ENCODE measurements at places on chromosomes 1 and 21.

- no peak for DNase-seq
Measured at GRCh38 chr21:31103571-31104265, 65.4 kb upstream of the KRTAP19-8 start.

- DNase-seq = no peak
Measured at GRCh38 chr1:217077426-217077825, 354.2 kb upstream of the ESRRG start.

DNA sequence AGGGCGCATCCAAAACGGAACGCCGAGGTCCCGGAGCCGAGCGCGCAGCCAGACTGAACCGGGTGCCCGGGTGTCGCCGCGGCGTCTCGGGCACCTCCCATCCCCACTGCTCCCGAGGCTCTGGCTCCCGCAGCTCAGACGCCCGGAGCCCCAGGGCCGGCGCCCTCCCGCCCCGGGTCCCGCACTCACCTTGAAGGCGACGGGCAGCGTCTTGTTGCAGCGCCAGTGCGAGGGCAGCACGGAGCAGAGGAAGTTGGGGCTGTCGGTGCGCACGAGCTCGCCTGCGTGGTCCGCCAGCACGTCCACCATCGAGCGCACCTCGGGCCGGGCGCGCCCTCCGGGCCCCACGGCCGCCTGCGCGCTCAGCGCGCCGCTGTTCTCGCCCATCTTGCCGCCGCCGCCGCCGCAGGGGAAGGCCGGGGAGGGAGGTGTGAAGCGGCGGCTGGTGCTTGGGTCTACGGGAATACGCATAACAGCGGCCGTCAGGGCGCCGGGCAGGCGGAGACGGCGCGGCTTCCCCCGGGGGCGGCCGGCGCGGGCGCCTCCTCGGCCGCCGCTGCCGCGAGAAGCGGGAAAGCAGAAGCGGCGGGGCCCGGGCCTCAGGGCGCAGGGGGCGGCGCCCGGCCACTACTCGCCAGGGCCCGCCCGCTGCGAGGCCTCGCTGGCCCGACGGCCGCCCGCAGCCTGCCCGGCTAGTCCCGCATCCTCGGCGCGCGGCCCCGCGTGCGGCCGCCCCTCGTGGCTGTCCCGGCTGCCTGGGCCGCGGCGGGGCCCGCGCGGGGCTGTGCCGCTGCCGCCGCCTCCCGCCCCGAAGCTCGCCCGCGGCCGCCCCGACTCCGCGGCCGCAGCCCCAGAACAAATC lies 447 bp downstream of the RUNX3 start:
- DNase-seq = no peak

GRCh38 chr1:159162516-159163265 lies 8.7 kb upstream of the CADM3 start:
- no peak for DNase-seq

- DNase-seq = no peak
Measured at GRCh38 chr1:68339505-68339904, 107.2 kb upstream of the WLS start.

DNA sequence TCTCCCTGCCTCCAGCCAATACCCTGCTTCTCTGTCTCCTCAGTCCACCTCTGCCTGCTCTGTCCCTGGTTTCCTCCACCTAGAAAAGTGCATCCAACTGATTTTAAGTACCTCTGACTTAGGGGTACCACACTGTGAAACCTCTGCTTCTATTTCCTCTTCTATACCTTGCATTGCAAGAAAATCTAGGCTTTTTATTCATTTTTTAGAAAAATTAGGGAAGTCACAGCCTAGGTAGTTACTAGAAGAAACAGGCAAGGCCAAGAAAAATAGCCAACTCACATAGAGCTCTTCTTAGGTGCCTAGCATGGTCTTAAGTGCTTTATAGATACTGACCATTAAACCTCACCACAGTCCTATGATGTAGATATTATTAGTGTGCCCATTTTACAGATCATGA lies 39.1 kb downstream of the HIVEP3 start:
- DNase-seq = no peak

DNA sequence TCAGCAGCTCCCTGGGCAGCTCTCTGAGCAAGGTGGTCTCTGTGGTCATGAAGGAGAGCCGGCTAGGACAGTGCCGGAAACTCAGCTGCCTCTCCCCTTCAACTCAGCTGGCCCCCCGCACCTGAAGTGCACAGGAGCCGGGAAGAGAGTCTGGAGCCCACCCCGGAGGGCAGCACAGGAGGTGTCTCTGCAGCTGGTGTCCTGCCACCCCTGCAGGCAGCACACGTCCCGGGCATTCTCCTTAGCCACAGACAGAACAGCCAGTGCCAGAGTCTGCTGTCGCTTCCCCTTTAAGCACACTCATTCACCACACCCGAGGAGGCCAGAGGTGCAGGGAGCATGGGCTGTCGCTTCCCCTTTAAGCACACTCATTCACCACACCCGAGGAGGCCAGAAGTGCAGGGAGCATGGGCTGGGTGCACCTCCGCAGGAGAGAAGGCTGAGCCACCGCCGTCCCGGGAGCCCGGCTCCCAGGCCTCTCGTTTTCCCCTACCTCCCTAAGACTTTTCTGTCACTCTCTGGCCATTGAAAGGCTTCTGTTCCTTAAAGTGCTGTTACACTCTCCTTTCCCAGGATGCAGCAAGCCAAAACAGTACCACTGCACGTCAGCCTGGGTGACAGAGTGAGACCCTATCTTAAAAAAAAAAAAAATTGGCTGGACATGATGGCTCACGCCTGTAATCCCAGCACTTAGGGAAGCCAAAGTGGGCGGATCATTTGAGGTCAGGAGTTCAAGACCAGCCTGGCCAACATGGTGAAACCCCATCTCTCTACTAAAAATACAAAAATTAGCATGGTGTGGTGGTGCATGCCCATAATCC lies 16.9 kb upstream of the SAMD11 start:
- DNase-seq = no peak

GRCh38 chr1:194118086-194118485 lies 931.7 kb upstream of the B3GALT2 start:
- DNase-seq = no peak

- no peak for DNase-seq
Measured at GRCh38 chr1:19554090-19554489, 68.8 kb upstream of the CAPZB start.

DNA sequence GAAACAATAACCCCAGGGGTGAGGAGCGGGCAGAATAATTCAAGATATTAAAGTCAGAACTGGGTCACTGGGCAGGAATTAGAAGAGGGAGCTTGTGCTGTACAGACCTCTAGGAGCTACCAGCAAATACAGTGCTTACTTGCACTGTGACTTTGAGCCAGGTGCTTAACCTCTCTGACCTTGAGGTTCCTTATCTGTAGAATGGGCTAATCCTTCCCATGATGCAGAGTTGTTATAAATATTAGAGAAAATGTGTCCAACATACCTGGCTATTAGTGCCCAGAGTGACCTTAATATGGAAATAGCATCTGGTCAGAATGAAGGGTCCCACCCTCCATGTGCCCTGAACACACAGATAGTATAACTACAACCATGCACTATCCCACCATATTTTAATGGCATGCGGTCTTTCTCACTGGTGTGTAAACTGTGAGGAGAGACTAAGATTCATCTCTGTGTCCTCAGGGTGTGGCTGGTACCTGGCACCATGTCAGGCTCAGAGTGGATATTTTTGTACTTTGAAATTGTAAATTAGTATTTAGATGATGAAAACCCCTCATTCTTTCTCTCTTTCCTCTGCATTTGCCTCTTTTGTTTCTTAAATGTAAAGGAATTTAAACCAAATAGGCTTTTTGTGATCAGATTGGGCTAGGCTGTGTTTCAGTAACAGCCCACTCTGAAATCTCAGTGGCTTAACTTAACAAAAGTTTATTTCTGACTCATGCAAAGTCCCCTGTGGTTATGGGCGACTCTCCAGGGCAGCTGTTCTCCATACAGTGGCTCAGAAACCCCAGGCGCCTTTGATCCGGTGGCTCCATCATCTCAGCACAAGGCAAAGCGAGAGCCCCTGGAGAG lies 60.0 kb upstream of the ROR1 start:
- DNase-seq = no peak

DNA sequence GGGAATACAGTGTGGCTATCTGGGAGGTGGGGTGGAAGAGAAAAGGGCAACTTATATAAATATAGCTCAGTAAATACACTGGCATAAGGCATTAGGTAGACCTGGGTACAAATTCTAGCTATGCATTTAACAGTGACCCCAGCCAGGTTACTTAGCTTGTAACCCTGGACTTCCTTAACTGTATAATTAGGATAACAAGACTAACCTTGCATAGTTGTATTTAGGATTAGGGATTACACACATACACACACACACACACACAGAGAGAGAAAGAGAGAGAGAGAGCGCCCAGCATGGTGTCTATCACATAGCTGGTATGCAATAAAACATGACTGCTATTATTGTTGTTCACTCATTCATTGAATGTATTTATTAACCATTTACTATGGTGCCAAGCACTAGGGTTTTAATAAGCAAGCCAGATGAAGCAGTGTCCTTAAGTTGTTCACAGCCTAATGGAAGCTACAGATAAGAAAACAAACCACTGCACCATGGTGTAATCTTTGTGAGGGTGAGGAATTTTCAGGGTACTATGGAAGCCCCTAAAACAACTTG lies 251.4 kb downstream of the ZNF648 start:
- peak; percentile 42 for DNase-seq

DNA sequence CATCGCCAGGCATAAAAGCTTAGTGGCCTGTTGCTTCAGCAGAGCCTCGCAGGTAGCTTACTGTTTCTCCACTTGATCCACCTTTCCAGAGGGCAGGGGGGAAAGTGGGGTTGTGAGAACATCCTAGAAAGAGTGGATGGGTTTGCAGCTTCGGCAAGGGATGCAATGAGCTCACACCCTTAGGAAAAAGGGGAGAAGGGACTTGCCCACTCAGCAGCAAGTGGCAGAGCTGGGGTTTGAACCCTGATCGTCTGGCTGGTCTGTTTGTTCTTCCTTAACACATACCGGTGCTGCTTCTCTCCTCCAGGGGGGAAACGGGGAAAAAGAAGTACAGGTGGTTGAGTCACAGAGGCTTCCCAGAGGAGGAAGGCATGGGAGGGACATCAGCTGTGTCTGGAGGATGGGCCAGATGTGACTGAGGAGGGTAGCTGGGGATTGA lies 1.0 kb downstream of the TMEM201 start:
- no peak for DNase-seq

- DNase-seq = no peak
Measured at GRCh38 chr1:29096231-29096886, 27.3 kb downstream of the TMEM200B start.

GRCh38 chr1:222769971-222770620 lies 33.1 kb downstream of the FAM177B start:
- DNase-seq = no peak

- no peak for DNase-seq
Measured at GRCh38 chr1:216032284-216032683, 391.0 kb downstream of the USH2A start.

- DNase-seq = no peak
Measured at GRCh38 chr1:59695252-59695651, 119.5 kb upstream of the HOOK1 start.

DNA sequence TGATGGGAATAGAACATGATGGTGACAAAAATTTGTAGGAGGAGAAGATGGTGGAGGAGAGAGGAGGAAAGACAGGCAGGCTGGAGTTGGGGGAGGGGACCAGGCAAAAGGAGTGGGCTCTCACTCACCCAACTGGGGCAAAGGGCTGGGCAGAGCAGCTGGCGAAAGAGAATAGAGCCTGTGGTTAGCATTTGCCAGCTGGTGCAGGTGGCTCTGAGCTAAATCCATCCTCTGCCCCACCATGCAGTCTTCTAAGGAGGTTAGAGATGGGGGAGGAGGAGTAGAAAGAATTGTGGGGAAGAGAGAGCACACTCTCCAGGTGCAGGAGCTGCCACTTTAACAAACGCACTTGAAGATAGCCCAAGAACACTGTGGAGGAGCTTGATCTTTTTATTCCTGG lies 27.6 kb upstream of the SLAMF1 start:
- no peak for DNase-seq

- DNase-seq = no peak
Measured at GRCh38 chr1:50270926-50271325, 152.3 kb downstream of the DMRTA2 start.

GRCh38 chr1:183159960-183160359 lies 26.1 kb upstream of the LAMC2 start:
- no peak for DNase-seq

DNA sequence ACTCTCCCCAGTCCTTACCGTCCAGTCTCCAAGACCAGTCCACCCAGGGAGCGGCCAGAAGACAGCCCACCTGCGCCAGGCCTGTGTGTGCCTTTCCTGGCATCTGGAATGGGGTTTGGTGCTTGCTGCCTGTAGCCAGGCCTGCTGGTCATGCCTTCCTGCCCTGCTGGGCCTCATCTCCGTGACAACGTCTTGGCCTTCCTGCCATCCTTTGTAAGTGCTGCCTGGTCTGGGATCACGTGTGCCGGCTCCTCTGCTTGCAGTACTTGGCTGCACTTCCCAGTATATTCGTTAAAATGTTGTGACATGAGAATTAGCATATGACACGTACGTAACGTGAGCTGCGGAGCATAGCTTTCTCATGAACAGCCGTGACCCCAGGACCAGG lies 145.3 kb upstream of the COL6A1 start:
- DNase-seq = no peak

- no peak for DNase-seq
Measured at GRCh38 chr1:210696709-210697108, 368.0 kb downstream of the HHAT start.

DNA sequence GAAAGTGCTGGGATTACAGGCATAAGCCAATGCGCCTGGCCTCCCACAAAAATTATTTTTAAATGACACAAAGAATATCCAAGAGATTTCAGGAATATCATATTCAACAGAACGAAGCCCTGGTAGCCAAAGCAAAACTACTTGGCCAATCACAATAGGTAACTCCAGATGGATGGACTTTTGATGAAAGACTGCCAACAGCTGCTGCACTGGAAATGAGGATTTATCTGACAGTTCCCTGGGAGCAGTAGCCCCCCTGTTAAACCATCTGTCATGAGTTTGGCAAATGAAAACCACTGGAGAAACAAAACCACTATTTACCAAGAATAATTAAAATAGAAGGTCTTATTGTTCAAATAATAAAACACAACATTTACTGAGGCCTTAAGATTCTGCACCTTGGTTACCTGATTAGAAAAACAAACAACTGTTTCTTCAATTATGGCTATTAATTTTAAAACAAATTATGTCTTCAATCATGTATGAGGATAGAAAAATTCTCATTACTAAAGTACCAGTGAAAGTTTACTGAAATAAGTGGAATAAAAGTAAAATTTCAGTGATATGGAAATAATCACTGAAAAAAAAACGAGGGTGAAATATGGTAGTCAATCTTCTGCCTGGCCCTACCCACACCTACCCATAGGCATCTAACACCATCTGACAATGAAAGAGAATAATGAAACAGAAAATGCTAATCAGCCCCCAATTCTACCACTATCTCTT lies 34.3 kb upstream of the PSMG1 start:
- no peak for DNase-seq

- no peak for DNase-seq
Measured at GRCh38 chr1:18727956-18728355, 97.3 kb downstream of the PAX7 start.

Data from epithelial cell of proximal tubule (primary cell).